Camera-type eye (tissue), 1 donor: ENCODE measurements at places on chromosomes 4 and X. TPM values are rescaled to one million over a fixed set of nuclear protein-coding genes. Genes with fewer than 3 reads are reported as not detected.

NHSL2 gene
- total RNA-seq = 15.6 TPM

UGT2A1 gene
- total RNA-seq = not detected

UCP1 gene
- total RNA-seq = 0.33 TPM

LONRF3 gene
- total RNA-seq = 5.0 TPM

ACSL4 gene
- 54.6 TPM for total RNA-seq

BANK1 gene
- 0.77 TPM for total RNA-seq

FABP2 gene
- total RNA-seq = not detected

CLTRN gene
- total RNA-seq = 2.4 TPM

EGF gene
- total RNA-seq = 20.8 TPM

DUSP9 gene
- not detected for total RNA-seq

SMIM31 gene
- total RNA-seq = 0.11 TPM

TCEANC gene
- total RNA-seq = 10.4 TPM

AMBN gene
- total RNA-seq = not detected

TMEM154 gene
- total RNA-seq = 1.6 TPM

P2RY4 gene
- 0.82 TPM for total RNA-seq

EDA2R gene
- 2.6 TPM for total RNA-seq

GPAT3 gene
- total RNA-seq = 2.7 TPM

RAB39B gene
- 12.3 TPM for total RNA-seq

SYN1 gene
- 5.7 TPM for total RNA-seq

CYTL1 gene
- total RNA-seq = 12.9 TPM

PABPC4L gene
- 8.8 TPM for total RNA-seq
